ENCODE measurements at places on chromosomes 2 and 18.

DNA sequence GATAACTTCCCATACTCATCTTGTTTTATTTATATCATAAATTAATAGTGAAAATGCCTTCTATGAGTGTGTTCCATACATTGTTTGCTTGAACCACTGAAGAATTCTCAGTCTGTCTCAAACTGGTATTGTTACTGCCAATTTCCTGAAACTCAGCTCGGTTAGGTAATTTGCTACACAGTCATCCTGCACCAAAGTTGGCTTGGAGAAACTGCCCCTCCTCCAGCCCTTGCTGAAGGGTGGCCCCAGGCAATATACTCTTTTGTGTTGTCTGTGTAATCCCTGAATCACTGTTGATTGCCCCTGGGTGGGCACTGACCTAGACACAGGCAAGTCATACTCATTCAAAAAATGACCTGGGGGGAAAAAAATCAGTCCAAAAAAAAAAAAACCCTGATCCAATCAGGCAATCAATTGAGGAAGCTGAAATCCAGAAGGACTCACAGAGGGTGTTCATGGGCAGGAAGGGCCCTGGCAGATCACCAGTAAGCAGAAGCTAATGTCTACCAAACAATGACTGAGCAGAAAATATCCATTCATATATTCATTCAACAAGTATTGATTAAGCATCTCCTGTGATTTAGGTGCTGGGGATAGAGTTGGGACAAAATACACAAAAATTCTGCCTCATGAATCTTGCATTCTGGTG is 3.8 kb upstream of the SESTD1 start:
- peak; percentile 15 for DNase-seq

DNA sequence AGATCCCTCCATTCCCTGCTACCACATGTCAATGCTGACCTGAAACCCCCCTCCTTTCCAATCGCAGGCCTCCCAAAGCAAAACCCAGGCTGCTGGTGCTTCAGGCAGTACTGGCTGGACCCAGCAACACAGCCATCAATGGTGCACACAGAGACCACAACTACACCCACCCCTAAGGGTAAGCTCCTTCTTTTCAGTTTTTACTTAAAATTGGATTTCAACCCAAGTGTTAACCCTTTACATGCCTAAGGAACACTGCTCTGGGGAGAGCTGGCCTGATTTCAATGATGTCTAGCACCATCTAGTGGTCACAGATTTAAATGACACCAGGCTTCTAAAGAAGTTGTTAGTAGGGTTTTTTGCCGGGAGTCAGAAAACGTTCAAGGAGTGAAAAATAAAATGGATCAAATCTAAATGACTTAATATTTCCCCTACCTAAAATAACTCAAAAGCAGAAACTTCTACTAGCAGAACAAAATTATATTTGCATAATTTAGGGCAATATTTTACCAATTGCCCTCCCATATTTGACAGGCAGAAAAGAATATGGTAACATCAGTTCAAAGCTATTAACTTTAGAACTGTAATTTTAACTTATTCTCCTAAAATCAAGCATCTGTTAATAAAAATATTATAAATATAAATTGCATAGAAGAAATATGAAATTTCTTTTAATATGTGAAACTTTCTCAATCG is 24.6 kb downstream of the FECH start:
- DNase-seq: peak; percentile 45

DNA sequence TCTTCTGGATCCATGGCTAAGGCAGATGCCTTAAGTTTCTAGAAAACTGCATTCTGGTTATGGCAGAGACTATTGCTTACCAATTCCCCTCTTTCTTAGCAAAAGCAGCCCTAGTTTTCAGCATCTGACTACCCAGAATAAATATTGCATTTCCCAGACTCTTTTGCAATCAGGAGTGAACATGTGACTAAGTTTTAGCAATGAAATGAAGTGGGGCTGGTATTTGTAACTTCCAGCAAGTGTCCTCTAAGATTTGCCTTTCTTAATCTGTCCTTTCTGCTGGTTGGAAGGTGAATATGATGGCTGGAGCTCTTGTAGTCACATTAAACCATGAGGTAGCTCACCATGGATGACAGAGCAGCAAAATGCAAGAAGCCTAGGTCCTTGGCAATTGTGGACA is 132.9 kb upstream of the PKDCC start:
- no peak for DNase-seq

GRCh38 chr2:232551250-232551638 is 755 bp downstream of the EIF4E2 start:
- no peak for DNase-seq

DNA sequence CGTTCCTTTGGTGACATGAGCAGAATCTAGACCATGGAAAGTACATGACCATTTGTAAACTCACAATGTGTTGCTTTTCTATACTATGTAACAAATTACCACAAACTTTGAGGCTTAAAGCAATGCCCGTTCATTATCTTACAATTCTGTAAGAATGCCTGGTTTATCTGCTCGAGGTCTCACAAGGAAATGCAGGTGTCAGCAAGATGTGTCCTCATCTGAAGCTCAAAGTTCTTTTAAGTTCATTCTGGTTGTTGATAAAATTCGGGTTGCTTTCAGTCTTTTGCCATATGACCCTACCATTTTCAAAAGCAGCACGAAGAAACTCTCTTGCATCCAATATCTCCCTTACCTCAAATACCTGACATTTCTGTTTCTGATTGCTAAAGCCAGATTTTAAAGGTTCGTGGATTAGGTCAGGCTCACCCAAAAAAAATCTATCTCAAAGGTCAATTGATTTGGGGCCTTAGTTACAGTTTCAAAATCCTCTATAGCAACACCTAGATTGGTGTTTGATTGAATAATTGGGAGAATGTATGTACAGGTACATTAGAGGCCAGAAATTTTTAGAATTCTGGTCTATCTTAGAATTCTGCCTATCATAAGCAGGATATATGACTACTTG is 125.9 kb downstream of the TMEM131 start:
- no peak for DNase-seq

GRCh38 chr18:5107988-5108387 is 89.1 kb downstream of the AKAIN1 start:
- no peak for DNase-seq

DNA sequence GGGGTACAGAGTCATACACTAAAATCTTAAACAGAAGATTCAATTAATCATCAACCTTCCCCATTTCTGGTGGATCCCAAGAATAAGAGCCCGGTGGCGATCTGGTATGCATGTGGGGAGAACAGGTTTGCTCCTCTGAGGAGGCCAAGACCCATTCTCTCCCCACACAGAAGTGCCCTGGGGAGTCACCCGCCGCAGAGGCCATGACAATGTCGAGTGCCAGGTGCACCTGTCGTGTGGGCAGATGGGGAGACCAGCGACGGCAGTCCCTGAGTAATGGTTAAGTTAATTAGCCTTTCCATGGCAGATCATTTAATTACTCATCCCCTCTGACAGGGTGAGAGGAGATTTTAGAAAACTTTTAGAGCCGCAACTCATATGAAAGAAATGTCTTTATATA is 345.0 kb downstream of the NCKAP5 start:
- no peak for DNase-seq

- peak; percentile 51 for DNase-seq
Observed at GRCh38 chr2:188870289-188870688, 103.9 kb upstream of the COL3A1 start.

GRCh38 chr2:148646231-148646559 is 1.6 kb downstream of the EPC2 start:
- DNase-seq: peak; percentile 80

DNA sequence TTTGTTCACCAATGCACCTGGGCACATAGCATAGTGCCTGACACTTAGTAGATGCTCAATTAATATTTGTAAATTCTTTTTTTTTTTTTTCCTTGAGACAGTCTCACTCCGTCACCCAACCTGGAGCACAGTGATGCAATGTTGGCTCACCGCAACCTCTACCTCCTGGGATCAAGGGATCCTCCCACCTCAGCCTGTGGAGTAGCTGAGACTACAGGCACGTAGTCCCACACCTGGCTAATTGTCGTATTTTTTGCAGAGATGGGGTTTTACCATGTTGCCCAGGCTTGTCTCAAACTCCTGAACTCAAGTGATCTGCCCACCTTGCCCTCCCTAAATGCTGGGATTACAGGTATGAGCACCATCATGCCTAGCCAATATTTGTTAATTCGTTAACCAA is 23.2 kb upstream of the LPIN2 start:
- DNase-seq: no peak

- no peak for DNase-seq
Observed at GRCh38 chr2:36059691-36060090, 295.9 kb upstream of the CRIM1 start.

DNA sequence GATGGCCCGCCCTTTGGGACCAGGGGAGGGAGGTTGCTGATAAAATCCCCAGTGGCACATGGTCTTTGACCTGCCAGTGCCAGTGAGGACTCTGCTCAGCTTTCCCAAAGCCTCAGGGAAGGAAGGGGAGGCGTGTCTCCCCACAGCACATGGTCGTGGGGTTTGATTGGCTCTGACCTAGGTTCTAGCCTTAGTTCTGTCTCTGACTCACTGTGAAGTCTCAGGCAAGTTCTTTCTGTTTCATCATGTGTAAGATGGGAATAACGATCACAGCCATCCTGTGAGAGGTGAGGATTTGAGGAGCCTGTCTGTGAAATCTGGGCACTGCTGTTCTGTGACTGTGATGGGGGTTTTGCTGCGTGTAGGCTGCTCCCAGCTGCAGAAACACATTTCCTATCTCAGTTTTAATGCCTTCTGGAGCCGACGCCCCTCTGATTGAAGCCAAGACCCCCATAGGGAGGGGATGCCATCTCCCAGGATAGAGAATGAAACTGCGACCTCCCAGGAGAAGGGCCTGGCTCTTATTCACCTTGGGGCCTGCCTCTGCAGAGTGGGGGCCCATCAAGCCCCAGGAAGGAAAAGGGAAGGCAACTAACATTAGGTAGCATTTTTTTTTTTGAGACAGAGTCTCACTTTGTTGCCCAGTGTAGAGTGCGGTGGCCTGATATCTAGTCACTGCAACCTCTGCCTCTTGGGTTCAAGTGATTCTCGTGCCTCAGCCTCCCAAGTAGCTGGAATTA is 84.0 kb downstream of the DDX1 start:
- no peak for DNase-seq

GRCh38 chr2:44692821-44693220 is 248.7 kb upstream of the SIX3 start:
- no peak for DNase-seq

GRCh38 chr2:178946494-178946893 is 103.4 kb downstream of the CCDC141 start:
- DNase-seq: no peak

- no peak for DNase-seq
Observed at GRCh38 chr18:36448384-36449290, 151.1 kb downstream of the FHOD3 start.

DNA sequence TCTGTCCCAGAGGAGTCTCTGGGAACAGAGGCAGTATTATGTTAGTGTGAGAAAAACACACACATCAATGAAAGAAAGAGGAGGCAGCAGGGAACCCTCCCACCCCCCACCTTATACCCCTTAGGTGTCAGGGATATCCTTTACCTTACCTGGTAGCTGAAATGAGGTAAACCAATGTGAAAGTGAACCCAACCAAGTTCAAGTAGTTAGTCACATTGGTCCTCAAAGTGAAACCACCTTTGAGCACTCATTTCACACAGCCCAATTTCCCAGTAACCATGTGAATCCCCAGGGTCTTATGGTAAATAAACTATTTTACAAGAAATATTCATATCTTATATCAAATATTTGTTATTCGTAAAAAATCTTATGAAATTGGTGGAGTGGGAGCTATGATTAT is 377.8 kb downstream of the LRATD1 start:
- no peak for DNase-seq

GRCh38 chr2:231887756-231888155 is 38.4 kb downstream of the NPPC start:
- DNase-seq: no peak

DNA sequence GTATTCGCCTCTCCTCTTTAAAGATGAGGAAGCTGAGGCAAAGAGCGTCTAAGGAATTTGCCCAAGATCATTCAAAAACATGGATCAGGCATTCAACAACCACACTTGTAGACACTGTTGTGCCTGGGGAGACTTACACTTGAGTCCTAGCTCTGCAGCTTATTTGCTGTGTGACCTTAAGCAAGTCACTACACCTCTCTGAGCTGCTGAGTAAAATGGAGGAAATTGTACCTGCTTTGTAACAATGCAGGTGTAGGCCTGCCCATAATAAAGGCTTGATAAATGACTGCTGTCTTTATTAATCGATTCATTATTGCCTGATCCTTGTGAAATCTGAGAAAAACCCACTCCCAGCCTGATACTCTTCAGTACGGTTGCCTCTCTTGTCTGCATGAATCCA is 30.8 kb downstream of the EN1 start:
- DNase-seq: no peak

- peak; percentile 16 for DNase-seq
Observed at GRCh38 chr2:64491426-64491825, 32.7 kb upstream of the AFTPH start.

GRCh38 chr18:67266246-67267237 is 250.0 kb downstream of the DSEL start:
- peak; percentile 14 for DNase-seq

DNA sequence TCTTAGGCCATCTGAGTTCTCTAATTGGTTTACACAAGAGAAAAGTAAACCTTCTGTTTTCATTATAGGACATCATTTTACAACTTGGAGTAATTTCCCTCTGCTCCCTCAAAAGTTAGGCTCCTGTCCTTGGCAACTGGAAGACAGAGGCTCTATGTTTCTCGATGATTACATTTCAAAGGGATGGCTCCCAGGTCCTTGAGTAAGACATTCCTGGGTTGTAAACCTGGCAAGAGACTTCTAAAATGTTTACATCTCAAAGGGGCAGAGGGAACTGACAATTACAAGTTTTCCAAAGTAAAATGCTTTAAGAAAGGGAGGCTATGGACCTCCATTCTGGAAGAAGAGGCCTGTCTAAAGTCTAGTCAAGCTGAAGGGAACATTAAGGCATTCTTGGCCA is 268.3 kb upstream of the REG3G start:
- DNase-seq: no peak

DNA sequence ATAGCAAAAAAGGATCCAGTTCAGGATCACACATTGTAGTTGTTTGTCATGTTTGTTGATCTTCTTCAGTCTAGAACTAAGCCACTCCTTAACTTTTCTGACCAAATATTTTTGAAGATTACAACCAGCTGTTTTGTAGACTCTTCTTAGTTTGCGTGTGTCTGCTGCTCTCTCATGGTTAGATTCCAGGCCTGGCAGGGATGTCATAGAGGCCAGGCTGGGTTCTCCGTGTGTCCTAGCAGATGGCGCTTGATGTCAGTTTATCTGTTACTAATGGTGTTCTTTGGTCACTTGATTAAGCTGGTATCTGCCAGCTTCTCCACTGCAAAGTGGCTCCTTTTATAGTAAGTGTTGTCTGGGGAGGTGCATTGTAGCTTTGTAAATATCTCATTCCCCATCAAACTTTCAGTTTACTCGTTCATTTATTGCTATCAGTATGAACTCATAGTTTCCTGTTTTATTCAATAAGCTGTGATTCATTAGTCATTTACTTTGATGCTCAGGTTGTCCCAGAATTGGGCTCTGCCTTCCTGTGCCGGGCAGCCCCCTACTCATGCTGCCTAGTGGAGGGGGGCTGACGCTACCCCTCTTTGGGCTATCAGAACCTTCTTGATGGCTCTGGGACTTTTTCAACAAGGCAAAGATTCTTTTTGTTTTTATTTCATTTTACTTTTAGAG is 42.1 kb downstream of the GRHL1 start:
- DNase-seq: no peak

- no peak for DNase-seq
Observed at GRCh38 chr2:15720561-15721307, 129.1 kb downstream of the DDX1 start.
